ENCODE measurements at places on chromosomes 13 and 19.

DNA sequence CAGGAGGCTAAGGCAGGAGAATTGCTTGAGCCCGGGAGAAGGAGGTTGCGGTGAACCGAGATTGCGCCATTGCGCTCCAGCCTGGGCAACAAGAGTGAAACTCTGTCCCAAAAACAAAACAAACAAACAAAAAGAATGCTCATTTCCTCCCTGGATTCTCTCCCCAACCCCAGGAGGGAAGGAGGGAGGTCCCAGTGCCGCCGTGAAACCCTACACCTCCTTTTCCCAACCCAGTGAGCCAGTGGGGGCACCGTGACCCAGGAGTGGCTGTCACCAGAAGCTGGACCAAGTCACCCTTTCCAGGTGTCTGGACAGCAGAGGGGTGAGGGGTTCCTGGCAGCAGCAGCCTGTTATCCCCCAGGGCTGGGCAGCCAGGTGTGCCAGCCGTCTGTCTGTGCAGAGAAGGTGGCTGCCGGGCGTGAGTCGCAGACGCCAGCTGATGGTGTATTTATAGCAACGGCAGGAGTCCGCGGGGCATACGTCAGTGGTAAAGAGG lies 23.5 kb downstream of the NFIC start:
- no peak for DNase-seq

DNA sequence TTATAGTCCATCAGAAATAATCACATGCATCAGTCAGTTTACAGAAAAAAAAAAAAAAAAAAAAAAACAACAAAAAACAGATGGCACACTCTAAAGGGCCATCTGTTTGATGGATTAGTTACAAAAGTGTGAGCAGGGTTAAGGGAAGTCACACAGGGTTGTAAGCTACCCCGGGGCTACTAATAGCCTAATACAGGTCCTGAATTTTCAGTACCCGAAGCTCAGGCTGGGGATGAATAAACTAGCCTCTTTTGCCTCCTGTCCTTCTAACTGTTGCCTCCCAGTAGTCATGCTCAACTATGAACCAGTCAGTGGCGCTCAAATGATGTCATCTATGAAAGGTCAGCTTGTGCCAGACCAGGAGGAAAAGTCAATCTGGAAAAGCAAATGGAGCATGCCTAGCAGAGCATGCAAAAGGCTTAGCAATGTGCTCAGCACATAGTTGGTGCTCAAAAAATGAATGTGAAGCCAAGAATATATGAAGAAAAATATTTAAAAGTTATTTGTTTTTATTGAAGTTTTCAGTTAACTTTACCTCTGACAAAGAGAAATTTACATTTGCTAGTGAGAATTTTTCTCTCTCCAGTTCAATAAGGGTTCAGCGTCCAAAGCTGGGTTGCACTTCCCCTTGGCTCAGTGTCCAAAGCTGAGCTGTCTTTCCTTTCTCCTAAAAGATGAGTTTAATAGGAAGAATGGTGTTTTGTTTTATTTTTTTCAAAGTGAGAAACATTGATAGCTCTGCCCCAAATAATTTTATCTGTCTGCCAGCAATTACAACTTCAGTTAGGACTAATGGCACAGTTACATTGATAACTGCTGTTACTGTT lies 30.8 kb upstream of the LRCH1 start:
- DNase-seq: no peak

GRCh38 chr19:18972301-18972811 lies 31.3 kb upstream of the HOMER3 start:
- no peak for DNase-seq

DNA sequence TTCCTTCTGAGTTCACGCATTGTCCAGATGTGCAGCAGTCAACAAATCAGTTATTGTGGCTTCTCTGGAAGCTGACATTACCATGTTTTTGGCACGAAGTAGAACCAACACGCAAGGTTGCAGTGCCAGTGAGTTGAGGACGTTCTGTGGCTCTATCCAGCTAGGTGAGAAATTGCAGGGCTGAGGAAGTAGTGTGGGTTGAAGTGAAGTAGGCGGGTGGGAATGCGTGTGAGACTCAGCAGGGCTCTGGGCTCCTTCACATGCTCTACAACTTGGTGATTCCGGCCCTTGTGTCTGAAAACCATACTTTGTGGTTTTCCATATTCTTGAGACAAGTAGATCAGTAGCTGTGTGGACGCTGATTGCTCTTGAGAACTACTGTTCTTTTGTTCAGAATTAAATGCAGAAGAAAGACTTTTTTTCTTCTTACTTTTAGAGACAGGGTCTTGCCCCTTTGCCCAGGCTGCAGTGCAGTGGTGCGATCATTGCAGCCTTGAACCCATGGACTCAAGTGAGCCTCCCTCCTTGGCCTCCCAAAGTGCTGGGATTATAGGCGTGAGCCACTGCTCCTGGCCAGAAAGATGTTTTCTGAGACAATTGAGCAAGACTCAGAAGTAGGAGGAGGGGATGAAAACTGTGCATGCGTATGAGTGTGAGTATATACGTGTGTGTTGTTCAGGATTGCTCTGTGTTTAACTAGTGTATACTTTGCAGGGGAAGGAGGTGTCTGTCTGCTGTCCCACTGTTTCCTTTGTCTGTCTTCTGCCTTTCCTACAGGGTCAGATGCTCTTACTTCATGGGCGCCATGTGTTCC lies 46.2 kb downstream of the GATAD2A start:
- no peak for DNase-seq

- no peak for DNase-seq
Measured at GRCh38 chr13:57946361-57946760, 314.8 kb downstream of the PCDH17 start.

GRCh38 chr19:14565765-14566711 lies 5.8 kb downstream of the NDUFB7 start:
- DNase-seq: no peak

- no peak for DNase-seq
Measured at GRCh38 chr13:50511877-50512341, 331.6 kb downstream of the DLEU7 start.

- peak; percentile 46 for DNase-seq
Measured at GRCh38 chr13:30681843-30682242, 53.5 kb upstream of the ALOX5AP start.

DNA sequence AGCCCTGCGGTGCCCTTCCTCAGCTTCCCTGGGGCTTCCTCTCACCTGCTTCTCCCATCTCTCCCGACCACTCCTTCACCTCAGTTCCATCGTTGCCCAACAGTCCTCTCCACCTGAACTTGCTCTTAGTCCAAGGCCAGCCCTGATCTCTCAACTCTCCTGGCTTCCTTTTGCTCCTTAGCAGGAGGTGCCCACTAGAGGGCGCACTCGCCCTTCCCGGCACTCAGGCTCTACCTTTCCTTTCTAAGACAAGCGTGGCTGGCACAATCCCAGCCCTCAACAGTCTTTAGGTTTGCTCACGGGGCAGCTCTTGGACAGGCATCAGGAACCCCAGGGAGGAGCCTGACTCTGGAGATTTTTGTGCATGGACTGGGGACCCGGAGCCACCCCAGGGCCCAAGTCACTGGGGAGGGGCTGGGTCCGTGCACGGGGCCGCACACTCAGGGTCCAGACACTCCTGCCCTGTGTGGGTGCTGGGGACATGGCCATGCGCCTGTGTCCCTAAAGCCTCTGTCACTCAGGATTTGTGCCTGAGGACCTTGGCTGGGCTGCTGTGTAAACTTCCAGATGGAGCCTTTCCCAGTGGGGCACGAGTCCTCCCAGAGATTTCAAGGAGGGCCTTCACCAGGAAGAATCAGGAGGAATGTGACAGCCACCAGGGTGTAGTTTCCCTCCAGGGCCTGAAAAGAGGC lies 12.1 kb upstream of the CEACAM8 start:
- no peak for DNase-seq

DNA sequence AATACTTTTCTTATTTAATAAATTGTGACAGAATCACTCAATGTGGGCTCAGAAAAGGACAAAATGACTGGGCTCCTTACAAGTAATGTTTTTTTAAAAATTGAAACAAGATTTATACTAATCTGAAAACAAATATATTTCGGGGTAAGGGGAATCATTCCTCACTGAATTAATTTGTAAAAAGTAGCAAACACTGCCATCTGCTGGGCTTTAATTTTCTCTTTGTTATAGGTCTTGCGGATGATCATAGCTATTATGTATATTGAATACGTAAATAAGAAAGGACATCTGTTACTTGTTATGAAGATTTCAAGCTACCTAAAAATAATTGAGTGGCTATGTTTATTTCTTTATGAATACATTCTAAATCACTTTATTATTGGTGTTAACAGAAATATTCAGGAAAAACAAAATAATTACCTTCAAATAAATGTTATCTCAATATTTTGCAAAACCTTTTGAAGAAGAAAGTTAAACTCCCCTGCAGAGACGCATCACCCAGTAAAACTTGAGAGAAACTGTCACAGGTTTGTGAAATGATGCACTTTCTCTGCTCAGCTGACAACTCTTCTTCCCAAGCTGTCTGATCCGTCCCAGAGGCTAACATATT lies 17.8 kb upstream of the ENOX1 start:
- DNase-seq: peak; percentile 54

DNA sequence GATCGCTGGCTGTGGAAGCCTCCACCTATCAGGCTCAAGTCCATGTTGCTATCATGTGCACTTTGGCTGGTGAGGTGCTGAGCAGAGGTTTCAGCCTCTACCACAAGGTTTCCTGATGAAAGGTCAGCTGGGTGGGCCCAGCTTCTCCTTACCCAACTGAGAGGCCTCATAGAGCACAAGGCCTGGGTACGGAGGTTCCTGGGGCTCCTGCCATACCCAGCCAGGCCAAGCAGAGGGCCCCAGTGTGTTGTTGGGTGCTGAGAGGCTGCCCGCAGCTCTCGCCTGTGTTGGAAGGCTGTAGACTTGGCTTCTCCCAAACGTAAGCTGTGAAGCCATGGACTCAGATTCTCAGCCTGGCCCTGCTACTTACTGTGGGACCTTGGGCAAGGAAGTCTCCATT lies 28.2 kb downstream of the ACTN4 start:
- no peak for DNase-seq

DNA sequence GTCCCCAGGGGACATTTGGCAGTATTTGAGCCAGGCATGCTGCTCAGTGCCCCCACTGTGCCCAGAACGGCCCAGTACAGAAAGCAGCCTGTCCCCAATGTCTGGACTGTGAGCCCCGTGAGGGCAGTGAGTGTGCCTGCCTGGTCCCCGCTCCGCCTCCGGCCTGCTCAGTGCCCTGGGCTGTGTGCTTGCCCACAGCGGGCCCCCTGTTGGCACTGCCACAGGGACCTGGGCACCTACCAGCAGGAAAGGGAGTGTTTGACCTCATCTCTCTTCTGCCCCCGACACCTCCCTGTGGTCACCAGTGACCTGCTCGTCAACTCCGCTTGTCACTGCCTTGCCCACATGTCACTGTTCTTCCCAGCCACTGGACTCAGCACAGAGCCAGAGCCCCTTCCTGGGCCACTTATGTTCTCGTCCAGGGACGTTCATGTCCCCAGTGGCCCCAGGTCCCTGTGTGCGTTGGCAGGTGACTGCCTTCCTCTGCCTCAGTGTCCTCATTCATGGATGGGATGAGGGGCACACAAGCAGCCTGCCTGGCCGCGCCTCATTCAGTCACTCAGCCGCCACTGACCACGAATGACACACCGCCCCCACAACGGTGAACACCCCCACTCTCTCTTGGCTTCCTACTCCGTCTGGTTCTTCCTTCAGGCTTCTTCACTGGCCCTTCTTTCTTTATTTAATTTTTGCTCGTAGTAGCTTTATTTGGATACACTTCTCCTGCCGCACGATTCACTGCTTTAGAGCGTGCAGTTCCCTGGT lies 2.8 kb downstream of the FZR1 start:
- no peak for DNase-seq

DNA sequence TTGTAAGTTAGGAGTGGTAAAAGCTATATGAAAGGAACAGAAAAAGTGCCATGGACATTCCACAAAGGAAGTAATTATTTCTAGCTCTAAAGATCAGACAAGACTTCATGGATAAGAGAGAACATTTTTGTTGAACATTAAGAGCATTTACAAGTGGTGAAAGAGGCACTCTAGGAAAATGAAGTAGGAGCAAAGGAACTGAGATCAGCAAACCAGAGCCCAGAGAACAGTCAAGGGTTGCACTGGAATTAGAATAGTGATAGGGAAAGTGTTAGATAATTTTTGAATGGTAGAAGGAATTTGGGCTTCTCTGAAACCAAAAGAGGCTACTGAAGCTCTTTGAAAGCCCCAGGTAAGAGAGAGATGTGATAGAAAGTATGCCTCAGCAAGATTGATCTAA lies 94.1 kb downstream of the COG6 start:
- no peak for DNase-seq

DNA sequence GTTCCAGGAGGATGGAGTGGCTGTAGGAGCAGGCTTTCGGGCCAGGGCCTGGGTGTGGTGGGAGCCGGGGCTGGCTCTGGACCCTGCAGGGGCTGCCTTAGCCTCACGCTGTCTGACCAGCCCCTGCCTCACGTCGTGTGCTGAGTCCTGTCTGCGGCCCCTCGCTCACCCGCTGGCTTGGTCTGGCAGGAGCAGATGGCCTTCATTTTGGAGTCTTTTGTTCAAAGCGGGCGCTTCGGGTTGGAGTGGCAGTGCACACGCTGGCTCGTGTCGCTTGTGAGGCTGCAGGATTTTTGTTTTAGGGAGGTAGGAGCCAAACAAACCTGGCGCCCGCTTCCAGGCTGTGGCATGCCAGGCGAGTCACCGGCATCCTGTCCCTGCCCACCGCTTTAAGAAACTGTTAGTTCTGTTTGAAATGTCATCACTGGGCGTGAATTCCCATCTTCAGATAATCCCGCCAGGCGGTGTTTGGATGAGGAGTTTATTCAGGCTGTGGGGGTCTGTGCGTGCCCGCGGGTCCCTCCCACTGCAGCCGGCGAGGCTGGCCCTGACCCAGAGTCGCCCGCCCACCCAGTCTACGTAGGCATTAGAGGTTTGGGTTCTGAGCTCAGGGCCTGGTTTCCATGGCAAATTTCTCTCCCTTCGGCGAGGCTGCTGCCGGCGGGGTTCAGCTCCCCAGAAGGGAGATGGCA lies 89.8 kb downstream of the KDM4B start:
- DNase-seq: no peak

Measured in stromal cell of bone marrow (primary cell).